ENCODE measurements at places on chromosomes 3 and 15.
A peak's percentile ranks its signal among the peaks of the same experiment; 100 is the strongest.

DNA sequence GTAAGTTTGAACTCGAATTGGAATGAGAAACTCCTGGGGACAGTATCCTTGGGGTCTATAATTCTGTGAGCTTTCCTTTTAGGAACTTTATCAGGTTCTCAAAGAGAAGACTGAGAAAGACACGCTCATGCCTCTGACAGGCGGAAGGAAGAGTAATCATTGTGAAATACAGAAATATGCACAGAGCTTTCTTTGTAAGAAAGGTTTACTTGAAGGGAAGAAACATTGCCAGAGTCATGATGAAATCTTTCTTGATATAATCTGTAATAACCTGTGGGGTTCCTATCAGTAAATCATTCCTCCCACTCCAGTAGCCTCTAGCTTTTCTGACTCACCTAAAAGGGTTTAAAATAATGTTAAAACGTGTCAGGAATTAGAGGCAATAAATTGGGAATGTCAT, 83.6 kb upstream of the CCDC39 start:
- DNase-seq, result no peak

DNA sequence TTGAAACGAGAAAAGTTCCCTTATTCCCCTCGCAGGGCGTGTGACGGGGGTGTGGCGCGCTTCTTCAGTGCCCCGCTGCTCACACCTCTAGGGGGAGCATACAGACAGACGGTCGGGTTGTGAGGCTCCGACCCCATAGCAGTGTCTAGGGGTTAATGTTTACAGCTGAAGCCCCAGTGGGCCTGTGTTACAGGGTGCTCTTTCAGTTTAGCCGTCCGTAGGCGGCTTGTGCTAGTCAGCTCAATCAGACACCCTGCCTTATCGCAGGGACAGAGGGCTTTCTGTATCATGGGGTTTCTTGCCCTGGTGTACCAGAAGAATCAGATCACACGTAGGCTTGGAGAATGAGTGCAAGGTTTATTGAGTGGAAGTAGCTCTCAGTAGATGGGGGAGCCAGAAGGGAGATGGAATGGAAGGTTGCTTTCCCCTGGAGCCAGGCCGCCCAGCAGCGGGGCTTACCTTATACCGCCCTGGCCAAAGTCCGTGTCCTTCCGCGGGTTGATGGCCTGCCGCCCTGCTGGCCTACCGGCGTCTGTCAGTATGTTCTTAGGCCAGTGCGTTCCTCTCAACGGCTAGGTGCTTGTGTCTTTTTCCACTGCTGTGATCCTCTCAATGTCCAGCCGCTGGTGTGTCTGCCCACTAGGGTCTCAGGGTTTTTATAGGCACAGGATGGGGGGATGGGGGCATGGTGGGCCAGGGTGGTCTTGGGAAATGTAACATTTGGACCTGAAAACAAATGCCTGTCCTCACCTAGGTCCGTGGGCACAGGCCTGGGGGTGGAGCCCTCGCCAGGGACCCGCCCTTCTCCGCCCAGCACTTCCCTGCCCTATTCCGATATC, 32.2 kb upstream of the ACP3 start:
- DNase-seq, result no peak

- DNase-seq, result no peak
These were observed 125.9 kb downstream of the NECTIN3 start for GRCh38 chr3:111197485-111197884.

DNA sequence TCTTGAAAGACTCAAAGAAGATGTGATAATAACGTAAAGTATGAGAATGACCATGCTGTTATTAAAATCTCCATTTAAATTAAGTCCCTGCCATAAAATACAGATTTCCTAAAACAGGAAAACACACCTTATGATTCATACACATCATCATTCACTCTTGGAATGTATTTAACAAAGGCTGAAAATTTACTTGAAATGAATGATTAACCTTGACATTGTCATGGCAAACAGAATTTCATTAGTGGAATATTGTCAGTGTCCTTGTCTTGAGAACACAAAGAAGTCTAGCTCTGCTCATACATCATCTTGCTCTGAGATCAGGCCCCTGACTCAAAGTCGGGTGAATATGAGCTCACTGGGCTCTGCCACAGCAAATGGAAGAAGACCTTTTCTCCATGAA, 313.9 kb downstream of the FGF12 start:
- no peak for DNase-seq

DNA sequence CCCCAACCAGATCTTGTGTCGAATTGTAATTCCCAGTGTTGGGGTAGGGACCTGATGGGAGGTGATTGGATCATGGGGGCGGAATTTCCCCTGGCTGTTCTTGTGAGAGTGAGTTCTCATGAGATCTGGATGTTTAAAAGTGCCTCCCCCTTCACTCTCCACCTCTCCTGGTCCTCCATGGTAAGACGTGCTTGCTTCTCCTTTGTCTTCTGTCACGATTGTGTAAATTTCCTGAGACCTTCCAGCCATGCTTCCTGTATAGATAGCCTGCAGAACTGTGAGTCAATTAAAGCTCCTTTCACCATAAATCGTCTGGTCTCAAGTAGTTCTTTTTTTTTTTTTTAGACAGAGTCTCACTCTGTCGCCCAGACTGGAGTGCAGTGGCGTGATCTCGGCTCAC, 42.3 kb downstream of the NR1D2 start:
- peak; percentile 86 for DNase-seq

- DNase-seq, result peak; percentile 8
These were observed 190.7 kb upstream of the CNTN6 start for GRCh38 chr3:901953-902778.

GRCh38 chr3:151350656-151351055, 21.3 kb upstream of the P2RY13 start:
- DNase-seq, result no peak

- no peak for DNase-seq
These were observed 12.0 kb downstream of the PPM1L start for GRCh38 chr3:160768031-160768430.

- DNase-seq, result no peak
These were observed 128.3 kb downstream of the TPRA1 start for GRCh38 chr3:127462111-127462655.

DNA sequence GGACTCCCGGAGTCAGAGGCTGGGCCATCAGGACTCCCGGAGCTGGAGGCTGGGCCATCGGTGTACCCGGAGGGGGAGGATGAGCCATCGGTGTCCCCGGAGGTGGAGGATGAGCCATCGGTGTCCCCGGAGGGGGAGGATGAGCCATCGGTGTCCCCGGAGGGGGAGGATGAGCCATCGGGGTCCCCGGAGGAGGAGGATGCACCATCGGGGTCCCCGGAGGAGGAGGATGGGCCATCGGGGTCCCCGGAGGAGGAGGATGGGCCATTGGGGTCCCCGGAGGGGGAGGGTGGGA, 719 bp downstream of the MAGEL2 start:
- DNase-seq, result no peak

- DNase-seq, result no peak
These were observed 180.8 kb downstream of the ADAMTS17 start for GRCh38 chr15:100160953-100161352.

DNA sequence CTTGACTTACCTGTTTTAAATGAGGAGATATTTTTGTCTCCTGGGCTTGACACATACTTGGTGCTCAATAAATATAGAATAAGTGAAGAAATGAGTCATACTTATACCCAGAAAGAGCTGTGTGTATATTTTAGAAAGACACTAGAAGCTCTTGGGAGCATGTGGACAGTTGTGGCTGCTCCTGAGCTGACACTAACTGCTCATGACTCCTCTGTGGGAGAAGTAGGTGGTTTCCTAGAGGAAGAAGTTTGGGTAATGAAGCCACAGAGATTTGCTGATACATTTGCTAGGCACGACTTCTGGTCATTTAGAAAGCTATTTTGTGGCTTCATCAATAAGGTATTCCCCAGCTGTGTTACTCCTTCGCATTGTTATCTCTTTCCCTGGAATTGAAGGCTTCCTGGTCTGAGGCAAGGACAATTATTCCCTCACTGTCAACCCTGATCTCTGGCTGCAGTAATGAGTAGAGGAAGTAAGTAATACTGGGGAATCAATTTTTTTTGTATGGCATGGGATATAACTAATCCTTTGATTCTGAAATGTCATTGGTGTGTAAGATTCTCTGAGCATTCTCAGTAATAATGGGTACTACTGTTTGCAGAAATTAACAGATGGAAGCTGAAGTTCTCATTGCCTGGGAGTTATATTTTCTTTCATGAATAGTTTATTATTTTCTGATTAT, 79.6 kb upstream of the DCBLD2 start:
- peak; percentile 82 for DNase-seq

DNA sequence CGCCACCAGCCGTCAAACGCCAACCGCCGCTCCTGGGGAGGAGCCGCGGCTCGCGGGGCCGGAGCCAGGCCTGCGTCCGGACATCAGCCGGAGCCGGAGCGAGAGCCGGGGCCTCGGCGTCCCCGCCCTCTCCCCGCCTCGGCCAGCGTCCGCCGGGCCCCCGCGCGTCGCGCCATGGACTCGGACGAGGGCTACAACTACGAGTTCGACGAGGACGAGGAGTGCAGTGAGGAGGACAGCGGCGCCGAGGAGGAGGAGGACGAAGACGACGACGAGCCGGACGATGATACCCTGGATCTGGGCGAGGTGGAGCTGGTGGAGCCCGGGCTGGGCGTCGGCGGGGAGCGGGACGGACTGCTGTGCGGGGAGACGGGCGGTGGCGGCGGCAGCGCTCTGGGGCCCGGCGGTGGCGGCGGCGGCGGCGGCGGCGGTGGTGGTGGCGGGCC, 359 bp downstream of the ARIH1 start:
- DNase-seq, result no peak

GRCh38 chr15:58401276-58401675, 30.5 kb upstream of the LIPC start:
- no peak for DNase-seq

GRCh38 chr15:78207641-78208340, 26.6 kb downstream of the ACSBG1 start:
- no peak for DNase-seq

- no peak for DNase-seq
These were observed 15.7 kb upstream of the LRCH3 start for GRCh38 chr3:197775317-197775716.

DNA sequence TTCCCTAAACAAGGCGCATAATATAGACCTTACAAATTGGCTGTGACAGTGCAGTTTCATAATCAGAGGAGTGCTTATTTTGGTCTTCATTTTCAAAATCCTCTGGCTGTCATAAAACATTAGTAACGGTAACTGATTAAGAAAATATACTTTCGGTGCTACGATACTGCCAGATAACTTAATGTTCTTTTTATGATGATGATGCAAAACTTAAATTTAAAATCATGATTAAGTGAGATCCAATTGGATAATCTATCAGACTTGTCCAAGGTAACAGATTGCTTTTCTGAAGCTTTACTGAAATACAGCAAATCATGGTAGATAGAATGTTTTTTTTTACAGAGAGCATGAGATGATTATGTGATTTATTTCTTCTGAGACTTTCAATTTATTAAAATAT, 364.2 kb upstream of the CNTN3 start:
- no peak for DNase-seq

DNA sequence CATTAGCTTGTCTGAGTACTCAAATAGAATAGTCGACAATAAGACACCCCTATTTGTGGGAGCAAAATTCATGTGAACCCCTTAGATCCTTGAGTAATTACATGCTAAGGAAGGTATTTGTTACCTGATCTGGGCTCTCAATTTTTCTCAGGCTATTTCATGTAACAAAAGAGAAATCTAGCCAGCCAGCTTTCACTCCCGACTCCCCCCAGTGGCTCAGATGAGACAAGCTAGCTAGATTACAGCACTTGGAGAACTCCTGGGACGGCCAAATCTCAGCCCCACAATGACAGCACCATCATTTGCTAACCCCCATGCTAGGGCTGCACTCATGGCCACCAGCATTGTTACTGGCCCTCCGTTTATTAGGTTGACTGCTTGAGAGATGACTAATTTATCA, 41.3 kb downstream of the GLDN start:
- peak; percentile 58 for DNase-seq

All from mesenchymal stem cell (in vitro differentiated cells and primary cell).